ENCODE measurements at places on chromosomes 3 and 15.

- DNase-seq, result no peak
Measured at GRCh38 chr3:23734481-23734880, 71.3 kb upstream of the UBE2E1 start.

DNA sequence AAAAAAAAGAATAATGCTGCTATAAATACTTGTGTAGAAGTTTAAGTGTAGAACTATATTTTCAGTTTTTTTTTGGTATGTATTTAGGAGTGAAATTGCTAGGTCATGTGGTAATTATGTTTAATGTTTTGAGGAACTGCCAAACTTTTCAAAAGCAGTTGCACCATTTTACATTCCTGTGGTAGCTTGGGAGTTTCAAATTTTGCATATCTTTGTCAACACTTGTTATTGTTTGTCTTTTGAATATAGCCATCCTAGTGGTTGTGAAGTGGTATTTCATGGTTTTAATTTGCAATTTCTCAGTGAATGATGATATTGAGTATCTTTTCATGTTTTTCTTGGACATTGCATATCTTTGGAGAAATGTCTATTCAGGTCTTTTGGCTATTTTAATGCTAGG, 30.4 kb downstream of the SKIL start:
- no peak for DNase-seq

GRCh38 chr15:39947401-39948197, 13.7 kb downstream of the EIF2AK4 start:
- DNase-seq, result no peak

DNA sequence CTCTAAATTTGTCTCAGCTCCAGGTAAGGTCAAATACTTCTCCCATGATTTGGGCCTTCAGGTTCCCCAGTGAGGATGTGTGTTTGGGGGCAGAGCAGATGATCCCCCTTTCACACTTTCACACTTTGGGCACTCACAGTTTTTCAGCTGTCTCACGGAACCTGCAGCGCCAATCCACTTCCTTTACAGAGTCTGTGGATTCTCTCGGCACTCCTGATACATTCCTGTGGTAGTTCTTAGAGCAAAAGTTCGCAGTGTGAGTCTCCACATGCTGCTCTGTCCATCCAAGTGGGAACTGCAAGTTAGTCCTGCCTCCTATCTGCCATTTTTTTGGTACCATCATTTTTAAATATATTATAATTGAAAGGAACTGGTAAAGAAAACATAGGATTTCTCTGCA, 20.2 kb upstream of the CPOX start:
- no peak for DNase-seq

- DNase-seq, result no peak
Measured at GRCh38 chr3:14130707-14131106, 5.9 kb downstream of the TMEM43 start.

DNA sequence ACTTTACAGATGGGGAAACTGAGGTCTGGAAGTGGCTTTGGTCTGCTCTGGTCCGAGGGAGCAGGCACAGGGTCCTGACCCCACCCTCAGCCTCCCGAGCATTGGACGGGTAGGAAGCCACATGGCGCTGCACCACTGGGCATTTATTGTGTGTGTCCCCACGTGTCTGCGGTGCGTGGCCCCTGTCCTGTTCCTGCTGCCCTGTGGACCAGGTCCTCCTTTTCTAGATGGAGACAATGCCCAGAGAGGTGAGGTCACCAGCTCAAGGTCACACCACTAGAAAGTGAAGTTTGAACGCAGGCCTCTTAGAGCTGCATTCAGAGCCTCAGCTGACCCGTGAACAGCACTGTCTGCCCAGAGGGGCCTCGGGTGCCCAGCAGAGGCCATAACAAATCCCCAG, 26.8 kb downstream of the DUSP7 start:
- DNase-seq, result no peak

DNA sequence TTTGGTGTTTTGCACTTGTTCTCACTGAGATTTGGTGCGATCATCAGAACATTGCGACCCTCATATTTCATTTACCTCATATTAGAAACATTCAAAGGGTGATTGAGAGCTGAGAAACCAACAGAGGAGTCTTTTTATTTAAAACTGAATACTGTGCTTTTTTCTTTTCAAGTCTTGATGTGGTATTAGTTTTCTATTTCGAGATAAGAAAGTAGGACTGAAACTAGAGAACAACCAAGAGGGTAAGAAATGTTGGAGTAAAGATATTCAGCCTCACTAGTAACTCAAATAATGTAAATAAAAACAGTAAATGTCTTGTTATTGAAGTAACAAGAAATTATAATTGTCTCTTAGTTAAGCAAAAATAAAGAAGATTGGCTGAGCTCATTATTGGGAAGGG, 26.5 kb downstream of the EFHB start:
- DNase-seq, result no peak

GRCh38 chr3:102599819-102600576, 165.2 kb downstream of the ZPLD1 start:
- no peak for DNase-seq

GRCh38 chr15:56327721-56328502, 37.3 kb upstream of the TEX9 start:
- no peak for DNase-seq

DNA sequence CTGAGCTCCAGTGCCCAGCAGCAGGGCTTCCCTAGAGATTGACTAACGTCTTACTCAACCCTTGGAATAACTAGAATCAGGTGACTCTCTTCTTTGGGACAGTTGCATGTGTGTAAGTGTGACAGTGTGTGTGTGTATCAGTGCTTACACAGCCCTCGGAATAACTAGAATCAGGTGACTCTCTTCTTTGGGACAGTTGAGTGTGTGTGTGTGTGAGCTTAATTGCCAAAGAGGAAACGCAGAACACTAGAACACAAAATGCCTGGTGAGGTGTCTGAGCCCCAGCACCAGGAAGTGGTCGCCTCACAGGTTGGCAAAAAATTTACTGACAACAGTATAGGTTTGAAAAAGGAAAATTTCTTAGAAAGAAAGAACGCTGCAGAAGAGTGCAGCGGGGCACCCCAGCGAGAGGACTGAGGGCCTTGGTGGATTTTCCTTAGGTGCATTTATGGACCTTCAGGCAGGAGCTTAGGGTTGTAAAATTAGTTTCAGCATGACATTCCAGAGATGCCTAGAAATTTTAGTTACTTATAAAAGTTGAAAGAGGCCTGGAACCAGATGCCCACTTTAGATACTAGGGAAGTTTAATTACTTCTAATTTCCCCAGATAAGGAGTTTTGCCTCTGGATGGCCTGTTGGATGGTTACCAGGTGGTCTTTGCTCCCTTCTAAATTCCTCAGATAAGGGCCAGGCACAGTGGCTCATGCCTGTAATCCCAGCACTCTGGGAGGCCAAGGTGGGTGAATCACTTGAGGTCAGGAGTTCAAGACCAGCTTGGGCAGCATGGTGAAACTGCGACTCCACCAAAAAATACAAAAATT, 3.7 kb upstream of the WDR82 start:
- no peak for DNase-seq

- no peak for DNase-seq
Measured at GRCh38 chr15:68427366-68427765, 4.6 kb downstream of the ITGA11 start.

DNA sequence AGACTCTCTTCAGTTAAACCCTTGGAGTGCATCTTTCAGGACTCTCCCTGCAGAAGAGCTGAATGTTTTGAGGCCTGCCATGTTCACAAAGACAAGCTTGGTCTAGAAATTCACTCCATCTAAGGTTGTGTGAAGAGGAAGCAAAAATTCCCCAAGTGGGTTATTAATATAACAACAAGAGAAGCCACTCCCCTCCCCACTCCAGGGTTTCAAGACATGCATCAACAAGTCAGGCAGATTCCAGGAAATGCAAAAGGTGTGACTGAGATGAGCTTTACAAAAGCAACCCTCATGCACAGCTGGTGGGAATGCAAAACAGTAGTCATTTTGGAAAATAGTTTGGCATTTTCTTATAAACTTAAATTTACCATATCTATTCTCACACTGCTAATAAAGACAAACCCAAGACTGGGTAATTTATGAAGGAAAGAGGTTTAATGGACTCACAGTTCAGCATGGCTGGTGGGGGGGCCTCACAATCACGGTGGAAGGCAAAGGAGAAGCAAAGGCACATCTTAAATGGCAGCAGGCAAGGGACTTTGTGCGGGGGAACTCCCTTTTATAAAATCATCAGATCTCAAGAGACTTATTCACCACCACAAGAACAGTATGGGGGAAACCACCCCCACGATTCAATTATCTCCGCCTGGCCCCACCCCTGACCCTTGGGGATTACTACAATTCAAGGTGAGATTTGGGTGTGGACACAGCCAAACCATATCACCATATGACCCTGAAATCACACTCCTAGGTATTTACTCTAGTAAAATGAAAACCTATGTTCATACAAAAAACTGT, 31.3 kb downstream of the TARS3 start:
- no peak for DNase-seq

DNA sequence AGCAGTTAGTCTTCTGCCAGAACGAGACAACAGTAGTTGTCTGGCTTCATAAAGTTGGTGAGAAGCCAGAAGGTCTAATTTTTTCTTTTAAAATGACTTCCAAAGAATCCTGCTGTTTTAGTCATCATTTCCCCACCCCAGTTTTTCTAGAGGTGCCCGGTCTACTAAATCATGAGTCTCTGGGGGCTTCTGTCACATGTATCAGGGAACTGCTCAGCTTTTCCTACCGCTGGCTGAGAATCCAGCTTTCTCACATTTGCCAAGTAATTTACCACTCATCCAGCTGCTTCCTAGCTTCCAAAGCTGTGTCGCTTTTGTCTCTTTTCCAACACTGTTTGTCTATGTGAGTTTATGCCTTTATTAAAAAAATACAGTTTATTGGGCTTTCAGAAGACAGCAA, 183.3 kb downstream of the NSUN3 start:
- DNase-seq, result no peak

DNA sequence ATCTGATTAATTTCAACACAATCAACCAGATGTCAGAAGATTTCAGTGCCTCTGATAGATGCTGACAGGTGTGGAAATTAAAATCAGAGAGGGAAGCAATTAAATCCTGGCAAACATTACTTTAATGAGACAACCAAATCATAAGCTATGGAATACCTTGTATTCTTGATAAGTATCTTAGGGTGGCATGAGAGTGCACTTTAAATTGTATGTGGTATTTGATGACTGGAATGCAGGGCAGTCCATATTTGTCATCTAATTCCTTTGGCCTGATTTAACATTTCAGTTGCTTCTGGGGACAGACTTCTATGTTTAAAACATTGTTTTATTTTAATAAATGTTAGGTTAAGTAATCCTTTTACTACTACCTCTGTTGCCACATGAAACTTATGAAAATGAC, 184.1 kb downstream of the LPP start:
- DNase-seq, result no peak

DNA sequence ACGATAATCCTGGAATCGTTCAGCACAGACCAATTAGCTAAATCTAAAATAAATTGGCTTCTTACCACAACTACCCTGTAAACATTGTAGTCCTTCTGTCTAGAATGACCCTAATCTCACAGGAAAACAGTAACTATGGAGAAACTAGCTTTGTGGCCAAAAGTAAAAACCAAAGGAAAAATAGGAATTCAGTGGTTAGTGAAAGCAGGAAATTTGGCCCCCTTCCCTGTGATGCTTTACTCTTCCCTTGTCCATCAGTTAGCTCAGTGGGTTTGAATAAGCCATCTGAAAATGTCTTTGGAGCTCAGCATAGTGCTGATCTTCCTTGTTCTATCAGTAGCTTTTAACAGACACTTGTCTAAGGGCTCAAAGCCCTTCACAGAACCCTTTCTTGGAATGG, 1.6 kb downstream of the NMD3 start:
- no peak for DNase-seq

DNA sequence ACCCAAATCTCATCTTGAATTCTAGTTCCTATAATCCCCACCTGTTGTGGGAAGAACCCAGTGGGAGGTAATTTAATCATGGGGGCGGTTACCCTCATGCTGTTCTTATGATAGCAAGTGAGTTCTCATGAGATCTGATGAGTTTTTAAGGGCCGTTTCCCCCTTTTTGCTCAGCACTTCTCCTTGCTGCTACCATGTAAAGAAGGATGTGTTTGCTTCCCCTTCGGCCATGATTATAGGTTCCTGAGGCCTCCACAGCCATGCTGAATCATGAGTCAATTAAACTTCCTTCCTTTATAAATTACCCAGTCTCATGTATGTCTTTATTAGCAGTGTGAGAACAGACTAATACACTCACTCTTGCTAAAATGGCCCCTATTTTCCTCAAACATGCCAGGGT, 374.7 kb downstream of the TUSC7 start:
- DNase-seq, result no peak

DNA sequence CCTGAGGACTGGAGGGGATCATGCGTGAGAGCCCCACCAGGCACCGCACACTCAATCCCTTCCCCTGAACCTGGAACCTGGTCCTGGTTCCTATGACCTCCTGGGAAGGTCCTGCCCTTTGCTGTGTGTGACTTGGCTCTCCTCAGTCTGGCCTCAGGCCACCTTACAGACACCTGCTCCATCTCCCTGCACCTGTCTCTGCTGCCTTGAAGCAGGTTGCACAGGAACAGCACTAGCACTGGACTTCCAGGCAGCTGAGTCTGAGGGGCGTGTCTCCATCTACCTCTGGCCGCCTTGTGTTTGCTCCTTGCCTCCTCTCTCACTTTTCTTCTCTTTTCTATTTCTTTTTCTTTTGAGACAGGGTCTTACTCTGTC, 15.4 kb downstream of the PSTPIP1 start:
- no peak for DNase-seq

- no peak for DNase-seq
Measured at GRCh38 chr3:129277829-129278271, 820 bp upstream of the HMCES start.

DNA sequence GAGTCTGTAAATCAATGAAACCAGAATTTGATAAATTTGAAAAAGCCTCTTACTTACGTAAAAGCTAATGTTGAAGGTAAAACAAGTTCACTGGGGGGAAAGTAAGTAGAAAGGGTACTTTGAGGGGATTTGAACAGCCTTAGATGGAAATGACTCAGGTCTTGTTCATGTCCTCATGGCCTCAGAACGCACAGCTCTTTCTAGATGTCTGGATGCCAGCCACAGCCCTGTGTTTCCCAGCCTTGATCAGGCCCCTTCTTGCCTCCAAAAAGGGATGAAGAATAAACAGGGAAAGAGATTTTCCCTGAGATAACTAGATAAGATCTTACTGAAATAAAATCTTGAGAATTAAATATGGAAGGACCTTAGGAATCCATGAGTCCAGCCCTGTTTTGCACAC, 237.1 kb upstream of the GOLGA6L4 start:
- DNase-seq, result no peak

GRCh38 chr15:65409036-65409631, 13.6 kb downstream of the IGDCC4 start:
- DNase-seq, result no peak

DNA sequence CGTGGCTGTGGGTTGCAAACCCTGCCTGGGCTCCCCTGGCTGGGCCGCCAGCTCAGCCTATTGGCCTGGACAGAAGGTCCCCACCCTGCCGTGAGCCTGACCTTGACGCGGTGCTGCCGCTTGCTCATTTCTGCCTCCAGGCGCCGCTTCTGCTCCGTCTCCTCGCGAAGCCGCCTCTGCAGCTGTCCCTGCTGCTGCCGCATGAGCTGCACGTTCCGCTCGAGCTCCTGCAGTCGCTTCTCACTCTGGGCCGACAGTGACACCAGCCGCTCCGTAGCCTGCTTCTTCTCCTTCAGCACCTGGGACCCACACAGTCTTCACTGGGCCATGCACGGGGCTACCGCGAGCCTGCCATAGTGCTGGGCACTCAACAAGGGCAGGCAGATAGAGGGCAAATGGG, 21.7 kb downstream of the KIF7 start:
- no peak for DNase-seq

GRCh38 chr15:54066403-54066802, 88.2 kb downstream of the UNC13C start:
- no peak for DNase-seq

Data from stimulated activated CD4-positive, alpha-beta T cell treated with anti-CD3 and anti-CD28 coated beads, Interleukin-4, amount 100 ng/mL, for 4 hours (primary cell).